Anterior cingulate cortex (tissue), 58 donors: ENCODE measurements at places on chromosomes 4 and X.

DNA sequence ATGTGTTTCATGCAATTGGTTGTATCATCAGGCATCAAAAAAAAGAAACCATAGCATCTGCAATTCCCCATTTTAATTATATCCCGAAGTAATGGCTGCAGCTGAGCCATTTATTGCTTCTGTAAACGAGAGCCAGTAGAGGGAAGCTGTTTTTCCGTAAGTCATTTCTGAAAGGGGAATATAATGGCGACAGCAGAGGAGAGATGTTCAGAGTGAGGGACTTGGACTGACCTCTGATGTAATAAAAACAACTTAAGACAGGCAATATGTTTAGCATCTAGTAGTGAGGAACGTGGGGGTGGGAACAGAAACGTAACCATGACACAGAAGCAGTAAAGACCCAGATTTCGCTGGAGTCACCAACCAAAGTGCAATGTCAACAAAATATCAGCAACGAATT is 31.5 kb upstream of the NAA11 start:
- no peak for DNase-seq

DNA sequence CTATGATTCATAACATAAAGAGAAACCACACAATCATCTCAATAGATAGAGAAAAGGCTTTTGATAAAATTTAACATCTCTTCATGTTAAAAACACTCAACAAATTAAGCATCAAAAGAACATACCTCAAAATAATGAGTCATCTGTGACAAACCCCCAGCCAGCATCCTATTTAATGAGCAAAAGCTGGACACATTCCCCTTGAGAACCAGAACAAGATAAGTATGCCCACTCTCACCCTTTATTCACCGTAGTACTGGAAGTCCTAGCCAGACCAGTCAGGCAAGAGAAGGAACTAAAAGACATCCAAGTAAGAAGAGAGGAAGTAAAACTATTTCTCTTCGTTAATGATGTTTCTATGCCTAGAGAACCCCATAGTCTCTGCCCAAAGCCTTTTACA is 507.2 kb downstream of the PABPC4L start:
- DNase-seq, result no peak

GRCh38 chr4:23355258-23355657 is 534.6 kb downstream of the PPARGC1A start:
- no peak for DNase-seq

- no peak for DNase-seq
Measured at GRCh38 chrX:135707880-135708279, 5.6 kb upstream of the CT45A1 start.

GRCh38 chrX:31388946-31389345 is 317.1 kb upstream of the FTHL17 start:
- no peak for DNase-seq

DNA sequence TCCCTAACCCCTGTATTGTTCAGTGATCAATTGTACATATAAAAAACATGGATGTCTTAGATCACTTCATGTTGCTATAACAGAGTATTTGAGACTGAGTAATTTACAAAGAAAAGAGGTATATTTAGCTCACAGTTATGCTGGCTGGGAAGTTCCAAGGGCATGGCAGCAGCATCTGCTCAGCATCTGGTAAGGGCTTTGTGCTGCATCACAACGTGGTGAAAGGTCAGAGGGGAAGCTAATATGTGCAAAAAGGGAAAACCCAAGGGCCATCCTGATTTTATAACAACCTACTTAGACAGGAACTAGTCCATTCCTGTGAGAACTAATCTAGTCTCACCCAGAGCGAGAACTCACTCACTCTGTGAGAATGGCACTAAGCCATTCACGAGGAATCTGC is 128.2 kb upstream of the OTUD4 start:
- DNase-seq, result no peak

- no peak for DNase-seq
Measured at GRCh38 chr4:8266508-8266907, 3.0 kb upstream of the HTRA3 start.

DNA sequence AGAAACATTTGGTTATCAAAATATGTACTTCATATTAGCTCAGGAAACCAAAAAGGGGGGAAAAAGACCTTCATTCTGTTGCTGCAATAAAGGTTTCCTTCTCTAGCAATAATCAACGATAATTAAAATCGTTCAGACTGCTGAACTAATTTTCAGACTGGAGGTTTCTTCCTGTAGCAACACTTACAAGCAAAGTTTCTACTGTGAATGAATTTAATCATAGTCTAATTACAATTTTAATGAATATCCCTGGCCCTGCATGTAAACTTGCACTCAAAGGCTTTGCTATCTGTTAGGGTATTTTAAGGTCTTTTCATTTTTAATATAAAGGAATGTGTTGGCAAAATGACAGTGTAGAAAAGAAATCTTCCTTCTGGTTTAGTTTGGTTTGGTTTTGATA is 265.2 kb downstream of the QDPR start:
- no peak for DNase-seq

DNA sequence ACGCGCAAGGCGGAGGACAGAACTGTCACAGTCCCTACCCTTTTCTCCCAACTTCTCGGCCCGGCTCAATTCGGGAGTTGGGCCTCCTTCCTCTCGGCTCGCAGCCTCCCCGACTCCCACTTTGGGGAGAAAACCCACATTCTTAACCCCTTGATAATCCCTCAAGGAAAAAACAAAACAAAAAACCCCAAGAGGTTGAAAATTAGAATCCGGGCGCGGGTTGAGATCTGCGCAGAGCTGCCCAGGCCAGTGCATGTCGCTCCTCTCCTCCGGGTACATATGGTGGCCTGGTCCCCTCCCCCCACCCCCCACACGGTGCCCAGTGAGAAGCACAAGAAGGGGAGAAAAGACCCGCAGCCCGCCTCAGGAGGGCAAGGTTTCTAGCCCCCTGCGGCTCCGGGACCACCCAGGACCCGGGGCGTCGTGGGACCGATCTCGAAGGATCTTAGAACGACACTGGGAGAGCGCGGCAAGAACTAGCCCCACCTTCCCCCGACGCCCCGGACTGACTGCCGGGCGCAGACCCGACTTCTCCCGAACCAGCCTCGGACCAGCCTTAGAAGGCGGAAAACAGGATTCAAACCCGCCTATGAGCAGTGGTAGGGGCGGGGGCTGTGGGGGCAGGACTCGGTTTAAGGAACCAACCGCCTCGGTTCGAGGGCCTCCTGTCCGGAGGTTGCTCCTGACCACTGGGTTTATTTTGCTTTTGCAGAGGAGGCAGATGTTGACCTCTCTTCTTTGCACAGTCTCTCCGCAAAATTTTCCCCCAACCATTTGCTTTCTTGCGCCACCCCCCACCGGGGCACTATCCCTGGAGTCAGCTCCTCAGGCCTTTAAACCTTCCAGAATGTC is 2.5 kb upstream of the PDGFRA start:
- no peak for DNase-seq

DNA sequence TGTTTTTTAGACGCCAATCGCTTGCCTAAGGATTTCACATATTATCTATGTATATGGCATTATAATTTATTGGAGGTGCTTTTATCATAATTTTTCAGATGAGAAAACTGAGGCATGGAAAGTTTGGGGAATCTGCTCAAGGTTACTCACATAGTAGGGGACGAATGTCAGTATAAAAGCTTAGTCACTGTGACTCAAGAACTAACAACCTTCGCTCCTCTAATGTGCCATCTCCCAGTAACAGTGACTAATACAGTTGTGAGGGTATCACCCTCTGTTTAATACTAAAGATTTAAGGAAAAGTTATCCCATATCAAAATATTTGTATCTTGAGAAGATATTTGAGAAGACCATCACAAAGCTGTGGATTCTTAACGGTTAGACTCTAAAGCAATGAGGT is 353.1 kb upstream of the SPOCK3 start:
- no peak for DNase-seq

- no peak for DNase-seq
Measured at GRCh38 chr4:52939739-52940138, 77.6 kb downstream of the RASL11B start.

- no peak for DNase-seq
Measured at GRCh38 chr4:14857475-14857874, 144.8 kb upstream of the CPEB2 start.

GRCh38 chr4:76447393-76447851 is 12.4 kb downstream of the SHROOM3 start:
- DNase-seq, result no peak

- no peak for DNase-seq
Measured at GRCh38 chr4:150130933-150131332, 52.7 kb downstream of the DCLK2 start.

DNA sequence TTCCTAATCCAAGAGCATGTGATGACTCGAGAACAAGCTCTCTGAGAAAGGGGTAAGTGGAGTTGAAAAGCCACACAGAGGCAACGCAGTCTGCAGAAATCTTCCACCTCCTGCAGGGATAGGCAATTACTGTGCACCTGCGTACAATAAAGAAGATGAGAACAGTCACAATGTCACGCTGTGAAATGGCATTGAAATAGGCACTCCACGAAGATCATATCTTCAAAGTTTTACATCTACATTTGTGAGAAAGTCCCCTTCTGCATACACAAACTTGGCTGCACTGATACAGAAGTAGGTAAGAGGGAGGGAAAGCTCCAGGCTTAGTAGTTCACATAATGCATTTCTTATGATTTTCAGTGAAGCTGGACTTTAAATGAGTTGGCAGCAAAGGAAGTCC is 27.1 kb downstream of the DDX60L start:
- DNase-seq, result no peak

DNA sequence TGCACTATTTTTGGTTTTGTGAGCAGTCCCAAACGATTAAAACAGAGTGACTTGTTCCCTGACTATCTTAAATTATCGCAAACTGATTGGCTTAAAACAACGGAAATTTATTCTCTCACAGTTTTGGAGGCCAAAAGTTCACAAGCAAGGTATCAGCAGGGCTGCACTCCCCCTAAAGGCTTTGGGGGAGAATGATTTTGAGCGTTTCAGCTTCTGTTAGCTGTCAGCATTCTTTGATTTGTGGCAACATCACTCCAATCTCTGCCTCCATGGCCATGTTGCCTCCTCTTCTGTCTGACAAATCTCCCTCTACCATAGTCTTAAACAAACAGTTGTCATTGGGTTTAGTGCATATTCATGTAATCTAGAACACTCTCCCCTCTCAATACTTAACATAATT is 459.6 kb upstream of the ATOH1 start:
- no peak for DNase-seq

DNA sequence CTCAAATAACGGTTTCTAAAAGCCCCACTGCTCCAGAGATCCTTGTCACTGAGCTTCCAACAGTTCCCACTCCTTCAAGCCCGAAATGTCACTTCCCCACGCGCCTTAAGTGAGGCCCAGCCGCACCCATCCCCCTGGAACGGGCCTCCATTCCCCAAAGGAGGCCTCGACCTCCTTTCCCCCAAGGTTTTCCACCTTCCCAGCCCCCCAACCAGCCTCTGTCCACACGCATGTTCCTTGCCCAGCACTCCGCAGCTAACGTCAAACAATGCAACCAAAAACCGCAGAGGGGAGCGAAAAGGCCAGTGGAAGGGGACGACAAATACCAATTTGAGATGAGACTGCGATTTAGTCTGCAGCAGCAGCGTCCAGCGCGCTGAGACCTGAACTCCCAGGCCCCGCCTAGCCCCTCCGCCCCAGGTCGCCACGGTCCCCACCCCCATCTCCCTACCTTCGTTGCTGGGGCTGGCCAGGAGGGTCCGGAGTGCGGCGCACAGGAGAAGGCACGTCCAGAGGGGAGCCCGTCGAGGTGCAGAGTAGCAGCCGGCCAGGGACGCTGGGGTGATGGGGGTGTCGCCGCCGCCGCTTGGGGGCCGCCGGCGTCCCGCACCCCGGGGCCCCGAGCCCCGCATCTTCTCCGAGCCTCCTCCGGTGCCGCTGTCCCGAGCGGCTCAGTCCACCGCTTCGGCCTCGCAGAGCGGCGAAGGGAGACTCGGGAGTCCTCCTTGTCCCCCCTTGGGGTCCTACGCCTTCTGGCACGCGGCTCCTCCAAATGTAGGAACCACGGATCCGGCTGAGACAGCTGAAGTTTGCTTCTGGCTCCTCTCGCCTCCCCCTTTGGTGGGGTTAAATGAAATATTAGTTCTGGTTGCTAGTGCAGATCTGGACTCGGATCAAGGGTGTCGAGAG is 924 bp downstream of the EPHA5 start:
- peak; percentile 5 for DNase-seq
